ENCODE measurements at places on chromosomes 11 and 22.

- DNase-seq: no peak
Observed at GRCh38 chr11:107708792-107709191, 3.1 kb downstream of the SLN start.

DNA sequence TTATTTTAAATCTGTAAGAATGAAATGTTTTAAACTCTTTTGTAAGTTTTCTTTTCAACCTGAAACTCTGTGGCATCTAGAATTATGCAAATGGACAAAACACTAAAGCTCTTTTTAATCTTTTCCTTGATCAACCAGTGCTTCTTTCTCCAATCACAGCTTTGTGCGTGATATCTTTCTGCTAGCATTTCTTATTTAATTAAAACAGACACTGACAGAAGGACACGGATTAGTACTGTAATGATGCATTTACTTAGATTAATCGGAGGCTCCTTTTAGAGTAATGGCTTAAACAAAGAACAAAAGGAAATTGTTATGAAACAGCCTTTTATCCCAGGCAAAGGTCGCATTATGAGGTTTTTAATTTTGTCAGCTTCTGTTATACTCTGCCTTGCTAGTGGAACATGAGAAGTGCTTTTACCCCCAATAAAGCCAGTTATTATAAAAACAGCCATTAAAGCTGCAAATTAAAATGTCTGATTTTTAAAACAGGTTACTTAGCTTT lies 48.5 kb upstream of the SOX6 start:
- no peak for DNase-seq

DNA sequence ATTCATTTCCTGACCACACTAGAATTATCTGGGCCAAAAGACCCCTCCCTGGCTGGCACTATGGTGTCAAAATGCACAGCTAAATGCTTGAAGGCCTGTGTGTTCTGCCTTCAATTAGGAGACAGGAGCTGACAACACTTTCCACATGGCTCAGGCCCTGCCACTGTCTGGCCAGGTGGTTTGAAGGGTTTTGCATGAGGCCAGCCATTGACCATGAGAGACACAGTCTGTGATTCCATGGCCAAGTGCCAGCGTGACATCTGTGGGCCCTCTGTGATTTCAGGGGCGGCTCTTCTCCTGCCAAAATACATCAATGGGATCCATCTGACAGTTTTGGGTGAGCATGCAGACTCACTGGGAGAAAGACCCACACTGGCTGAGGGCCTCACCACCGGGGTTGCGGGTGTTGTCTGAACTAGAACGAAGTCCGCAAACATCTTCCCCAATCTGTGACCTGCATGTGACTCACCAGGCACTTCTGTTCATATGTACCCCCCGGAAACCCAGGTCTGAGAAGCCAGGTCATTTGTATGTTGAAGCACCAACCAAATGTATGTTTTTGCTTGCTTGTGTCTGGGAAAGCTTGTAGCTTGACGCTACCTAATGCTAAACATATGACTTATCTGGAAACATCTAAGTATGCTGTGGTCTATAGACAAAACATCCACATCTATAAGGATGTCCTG lies 20.7 kb upstream of the NAV2 start:
- no peak for DNase-seq

- DNase-seq: no peak
Observed at GRCh38 chr22:48488611-48489511, 1338.8 kb downstream of the BRD1 start.

GRCh38 chr11:37078521-37078920 lies 480.5 kb upstream of the RAG2 start:
- no peak for DNase-seq

- no peak for DNase-seq
Observed at GRCh38 chr11:120898568-120898967, 125.3 kb upstream of the TBCEL start.

GRCh38 chr22:26617271-26618199 lies at the start of gene CRYBB1:
Gene CRYBB1, minus strand, starts transcription at chr22:26618027. Its CDS starts 1,708 bp downstream, at chr22:26616319.
- DNase-seq: no peak

DNA sequence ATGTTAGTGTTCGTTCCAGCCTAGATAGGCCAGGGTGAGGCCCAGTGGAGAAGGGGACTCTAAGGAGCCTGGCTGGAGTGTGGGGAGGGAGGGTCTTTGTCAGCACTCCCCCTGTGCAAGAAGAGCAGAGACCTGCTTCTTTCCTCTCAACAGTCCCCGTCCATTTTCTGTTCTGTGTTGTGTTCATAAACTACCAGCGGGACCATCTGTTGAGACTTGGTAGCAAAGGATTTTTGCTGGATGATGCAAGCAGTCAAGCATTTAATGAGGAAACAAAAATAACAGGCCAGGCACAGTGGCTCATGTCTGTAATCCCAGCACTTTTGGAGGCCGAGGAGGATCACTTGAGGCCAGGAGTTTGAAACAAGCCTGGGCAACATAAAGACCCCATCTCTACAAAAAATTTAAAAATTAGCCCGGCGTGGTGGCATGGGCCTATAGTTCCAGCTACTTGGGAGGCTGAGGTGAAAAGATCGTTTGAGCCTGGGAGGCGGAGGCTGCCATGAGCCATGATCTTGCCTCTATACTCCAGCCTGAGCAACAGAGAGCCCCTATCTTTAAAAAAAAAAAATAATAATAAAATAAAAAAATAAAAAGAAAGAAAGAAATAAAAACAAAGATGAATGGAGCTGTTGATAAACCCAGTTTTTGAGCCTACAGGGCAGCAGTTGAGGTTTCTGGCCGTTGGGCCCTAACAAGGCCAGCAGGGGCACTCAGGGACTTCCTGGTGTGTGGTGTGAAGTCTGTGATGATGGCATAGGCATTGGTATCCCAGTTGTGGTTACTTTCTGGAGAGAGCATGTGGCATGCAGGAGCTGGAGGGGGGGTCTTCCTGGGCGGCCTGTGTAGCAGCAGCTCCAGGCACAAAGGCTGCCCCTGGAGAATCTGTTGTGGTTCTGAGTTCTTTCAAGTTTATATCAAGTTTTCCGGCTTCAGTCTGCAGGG lies 1.7 kb upstream of the TXNRD2 start:
- DNase-seq: no peak

DNA sequence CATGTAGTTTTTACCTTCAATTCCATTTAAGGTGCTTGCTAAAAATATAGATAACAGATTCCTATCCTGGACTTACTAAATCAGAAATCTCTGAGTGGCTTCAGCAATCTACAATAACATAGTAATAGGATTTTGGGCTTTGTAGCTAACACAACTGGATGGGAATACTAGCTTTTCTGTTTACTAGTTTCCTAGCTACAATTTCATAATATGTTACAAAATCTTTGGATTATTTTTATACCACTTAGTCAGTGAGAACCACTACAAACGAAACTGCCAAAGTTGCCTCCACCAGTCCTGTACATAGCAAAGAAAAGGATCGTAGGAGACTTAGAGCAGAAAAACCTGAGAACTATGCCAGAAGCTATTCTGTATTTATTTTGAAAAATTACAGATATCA lies 87.7 kb upstream of the ANO3 start:
- no peak for DNase-seq
